ENCODE measurements at places on chromosomes 4 and X. TPM values are rescaled to one million over a fixed set of nuclear protein-coding genes. Genes with fewer than 3 reads are reported as not detected.

The LINC00632 gene
- 17.0 TPM for total RNA-seq

DNA sequence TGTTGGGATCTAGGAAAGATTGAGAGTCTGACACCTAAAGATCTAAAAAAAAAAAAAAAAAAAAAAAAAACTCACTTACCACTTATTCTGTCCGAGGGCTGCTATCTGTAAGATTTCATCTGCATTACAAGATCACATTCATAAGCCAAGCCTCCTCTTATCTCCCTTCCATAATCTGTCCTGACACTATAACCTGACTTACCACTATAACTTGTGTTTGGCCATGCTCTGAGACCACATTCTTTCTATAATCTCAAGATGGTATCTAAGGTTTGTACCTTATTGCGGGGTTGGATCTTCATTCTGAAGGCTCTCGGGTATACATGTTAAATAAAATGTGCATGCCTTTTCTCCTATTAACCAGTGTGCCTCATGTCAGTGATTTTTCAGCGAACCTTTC lies 144.4 kb downstream of the MAGEB17 start:
- no peaks in the 10 kb centered on the region for H3K4me1 ChIP-seq
- no peaks in the 10 kb centered on the region for H3K27me3 ChIP-seq
- no peak overlapping the region for H3K4me3 ChIP-seq
- no peak overlapping the region for H3K27ac ChIP-seq
- H3K36me3 ChIP-seq, result no peaks in the 10 kb centered on the region

- no peaks in the 10 kb centered on the region for H3K27me3 ChIP-seq
- H3K4me1 ChIP-seq, result no peaks in the 10 kb centered on the region
- H3K36me3 ChIP-seq, result no peaks in the 10 kb centered on the region
- no peak overlapping the region for H3K27ac ChIP-seq
- no peak overlapping the region for H3K4me3 ChIP-seq
- no peak for DNase-seq
Observed at GRCh38 chr4:181939199-181939945, 303.8 kb upstream of the TENM3 start.

The BMX gene
- total RNA-seq, result 1.2 TPM

The PLS3 gene
- 150 TPM for total RNA-seq

The GLOD5 gene
- total RNA-seq, result not detected

DNA sequence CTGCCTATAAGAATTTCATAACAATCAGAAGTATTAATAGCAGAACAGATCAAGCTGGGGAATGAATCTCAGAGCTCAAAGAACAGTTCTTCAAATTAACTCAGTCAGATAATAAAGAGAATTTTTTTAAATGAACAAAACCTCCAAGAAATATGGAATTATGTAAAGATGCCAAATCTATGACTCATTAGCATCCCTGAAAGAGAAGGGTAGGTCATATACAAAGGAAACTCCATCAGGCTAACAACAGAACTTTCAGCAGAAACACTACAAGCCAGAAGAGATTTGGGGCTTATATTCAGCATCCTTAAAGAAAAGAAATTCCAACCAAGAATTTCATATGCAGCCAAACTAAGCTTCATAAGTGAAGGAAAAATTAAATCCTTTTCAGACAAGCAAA lies 28.6 kb downstream of the CBR4 start:
- no peak for DNase-seq
- peaks cover 5% of the 10 kb centered on the region for H3K36me3 ChIP-seq
- H3K27me3 ChIP-seq, result no peaks in the 10 kb centered on the region

The HPGDS gene
- total RNA-seq, result not detected

GRCh38 chr4:99668472-99668871 lies 10.8 kb upstream of the C4orf54 start:
- no peaks in the 10 kb centered on the region for H3K4me1 ChIP-seq
- H3K36me3 ChIP-seq, result no peaks in the 10 kb centered on the region
- no peak overlapping the region for H3K4me3 ChIP-seq
- DNase-seq, result no peak
- no peaks in the 10 kb centered on the region for H3K27me3 ChIP-seq

The USP17L25 gene
- total RNA-seq, result not detected

- peak overlapping the region; percentile 93 for H3K27ac ChIP-seq
- no peaks in the 10 kb centered on the region for H3K27me3 ChIP-seq
- peak overlapping the region; percentile 97 for H3K4me3 ChIP-seq
- peaks cover 8% of the 10 kb centered on the region for H3K36me3 ChIP-seq
- no peak for DNase-seq
Observed at GRCh38 chr4:2932951-2933565, 30.1 kb downstream of the NOP14 start.

DNA sequence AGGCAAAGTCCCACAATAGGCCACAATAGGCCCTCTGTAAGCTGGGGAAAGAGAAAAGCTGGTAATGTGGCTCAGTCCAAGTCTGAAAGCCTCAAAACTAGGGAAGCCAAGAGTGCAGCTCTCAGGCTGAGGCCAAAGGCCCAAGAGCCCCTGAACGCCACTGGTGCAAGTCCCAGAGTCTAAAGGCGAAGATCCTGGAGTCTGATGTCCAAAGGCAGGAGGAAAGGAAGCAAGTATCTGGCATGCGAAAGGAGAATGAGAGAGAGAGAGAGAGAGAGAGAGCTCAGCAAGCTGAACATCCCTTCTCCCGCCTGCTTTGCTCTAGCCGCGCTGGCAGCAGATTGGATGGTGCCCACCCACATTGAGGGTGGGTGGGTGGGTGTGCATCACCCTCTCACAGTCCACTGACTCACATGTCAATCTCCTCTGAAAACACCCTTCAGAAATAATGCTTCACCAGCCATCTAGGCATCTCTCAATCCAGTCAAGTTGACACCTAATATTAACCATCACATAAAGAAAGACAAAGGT lies 30.9 kb upstream of the ELF2 start:
- H3K4me1 ChIP-seq, result no peaks in the 10 kb centered on the region
- no peak for DNase-seq
- no peaks in the 10 kb centered on the region for H3K36me3 ChIP-seq
- H3K27me3 ChIP-seq, result no peaks in the 10 kb centered on the region

DNA sequence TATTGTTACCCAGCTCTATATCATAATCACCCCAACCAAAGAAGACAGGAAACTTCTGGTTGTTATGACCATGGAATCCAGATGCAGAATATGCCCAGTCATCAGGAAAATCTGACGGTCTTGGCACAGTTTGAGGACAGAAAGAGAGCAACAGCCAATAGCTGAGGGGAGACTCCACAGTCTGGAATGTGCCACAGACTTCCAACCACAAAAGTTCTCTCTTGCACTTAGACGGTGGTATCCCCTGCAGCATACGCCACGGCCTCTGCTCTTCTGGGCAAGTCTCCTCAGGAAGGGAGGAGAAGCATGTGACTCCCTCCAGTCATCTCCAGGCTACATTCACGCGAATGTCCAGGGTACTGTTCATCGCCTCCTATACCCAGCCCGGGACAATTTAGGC lies 18.4 kb downstream of the ZNF827 start:
- no peaks in the 10 kb centered on the region for H3K27me3 ChIP-seq
- H3K4me3 ChIP-seq, result peak overlapping the region; percentile 20
- no peak for DNase-seq
- H3K27ac ChIP-seq, result peak overlapping the region; percentile 26
- peaks cover 17% of the 10 kb centered on the region for H3K4me1 ChIP-seq
- no peaks in the 10 kb centered on the region for H3K36me3 ChIP-seq

GRCh38 chrX:10533696-10534365 lies 86.6 kb downstream of the MID1 start:
- no peak overlapping the region for H3K27ac ChIP-seq
- DNase-seq, result no peak
- no peak overlapping the region for H3K4me3 ChIP-seq
- no peaks in the 10 kb centered on the region for H3K36me3 ChIP-seq
- H3K27me3 ChIP-seq, result no peaks in the 10 kb centered on the region

The TMSB15A gene
- total RNA-seq, result not detected

- no peak for DNase-seq
- no peak overlapping the region for H3K27ac ChIP-seq
- H3K36me3 ChIP-seq, result no peaks in the 10 kb centered on the region
Observed at GRCh38 chrX:146238173-146238572, 420.5 kb downstream of the SLITRK2 start.

DNA sequence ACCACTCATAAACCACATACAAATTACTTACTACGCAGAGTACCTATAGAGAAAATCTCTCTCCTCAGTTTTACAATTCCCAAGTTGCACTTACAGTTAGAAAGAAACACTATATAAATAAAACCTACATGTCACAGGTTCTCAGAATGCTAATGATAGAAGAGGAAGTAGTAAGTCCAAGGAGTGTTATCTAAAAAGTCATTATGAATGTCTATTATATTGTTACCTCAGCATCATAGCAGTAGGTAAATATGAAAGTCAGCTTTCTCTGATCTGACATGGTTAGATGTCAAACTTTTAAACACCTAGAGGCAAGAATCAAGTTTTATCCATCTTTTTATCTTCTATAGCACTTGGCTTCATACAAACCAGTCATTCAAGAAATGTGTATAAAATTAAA lies 163.2 kb upstream of the FAM241A start:
- H3K4me3 ChIP-seq, result no peak overlapping the region
- H3K27ac ChIP-seq, result no peak overlapping the region
- DNase-seq, result no peak

DNA sequence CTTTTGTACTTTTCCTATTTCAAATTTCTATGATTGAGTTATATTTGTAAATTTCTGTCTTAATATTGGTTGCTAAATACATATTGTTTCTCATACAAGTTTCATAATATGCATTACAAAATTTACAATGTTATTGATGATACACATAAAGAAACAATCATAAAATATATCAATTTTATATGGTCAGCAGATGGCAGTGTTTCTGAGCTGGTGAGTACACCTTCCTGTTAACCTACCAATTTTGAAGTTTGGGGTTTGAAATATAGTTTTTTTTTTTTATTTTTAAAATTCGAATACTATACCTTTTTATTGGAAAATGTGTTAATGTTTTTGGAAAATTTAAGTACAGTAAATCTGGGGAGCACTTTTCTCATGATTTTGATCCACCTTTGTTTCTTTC lies 1953.1 kb upstream of the ADGRL3 start:
- H3K27ac ChIP-seq, result no peak overlapping the region
- DNase-seq, result no peak
- H3K4me3 ChIP-seq, result no peak overlapping the region
- H3K36me3 ChIP-seq, result no peaks in the 10 kb centered on the region
- H3K27me3 ChIP-seq, result no peaks in the 10 kb centered on the region

DNA sequence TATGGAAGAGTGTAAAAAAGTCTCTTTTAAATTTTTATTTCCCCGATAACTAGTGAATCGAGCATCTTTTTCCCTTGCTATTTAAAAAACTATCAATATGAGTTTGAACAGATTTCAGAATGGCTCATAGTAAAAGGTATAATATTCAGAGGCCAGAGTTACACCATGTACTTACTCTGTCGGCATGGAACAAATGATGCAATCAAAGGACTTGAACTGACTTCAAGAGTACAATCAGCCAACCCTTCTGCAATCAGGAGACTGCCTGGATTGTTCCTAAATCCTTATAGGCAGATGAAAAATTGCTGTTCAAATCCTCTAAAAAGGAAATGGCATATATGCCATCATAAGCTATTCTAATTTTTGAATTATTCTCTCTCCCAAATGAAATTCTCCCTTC lies 273.3 kb downstream of the SH2D1A start:
- H3K27me3 ChIP-seq, result no peaks in the 10 kb centered on the region
- no peak for DNase-seq
- no peaks in the 10 kb centered on the region for H3K36me3 ChIP-seq
- no peak overlapping the region for H3K27ac ChIP-seq
- H3K4me1 ChIP-seq, result no peaks in the 10 kb centered on the region

DNA sequence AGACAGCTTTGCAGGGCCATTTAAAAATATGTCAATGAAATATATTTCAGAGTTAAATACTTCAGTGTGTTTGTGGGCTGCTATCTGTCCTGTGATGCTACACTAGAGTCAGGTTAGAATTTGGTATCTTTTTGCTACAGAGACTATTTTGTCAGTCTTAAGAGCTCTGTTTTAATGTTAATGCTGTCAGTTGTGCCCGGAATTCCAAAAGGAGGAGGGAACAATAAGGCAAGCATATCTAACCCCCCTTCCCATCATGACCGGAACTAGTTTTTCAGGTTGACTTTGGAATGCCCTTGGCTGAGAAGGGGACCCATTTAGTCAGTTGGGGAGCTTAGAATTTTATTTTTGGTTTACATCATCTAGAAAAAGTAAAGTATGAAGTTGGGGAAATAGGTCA lies 34.9 kb upstream of the SLC25A4 start:
- no peak overlapping the region for H3K4me3 ChIP-seq
- H3K36me3 ChIP-seq, result no peaks in the 10 kb centered on the region
- no peak for DNase-seq

DNA sequence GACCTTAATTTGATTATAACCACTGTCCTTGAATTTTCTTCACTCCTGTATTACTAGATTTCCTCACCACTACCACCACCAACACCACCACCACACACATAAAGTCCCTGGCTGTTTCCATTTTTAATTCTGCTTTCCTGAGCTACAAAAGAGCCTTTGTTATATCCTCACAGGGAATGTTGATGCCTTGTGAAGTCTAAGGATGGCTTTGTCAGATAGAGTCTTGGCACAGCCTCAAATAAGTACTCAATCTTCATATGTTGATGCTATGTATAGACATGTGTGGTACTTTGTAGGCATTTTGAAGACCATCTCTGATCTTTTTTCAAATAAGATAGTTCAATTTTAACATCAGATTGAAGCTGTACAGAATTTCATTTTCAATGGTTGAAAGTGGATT lies 1016.7 kb upstream of the LCORL start:
- H3K27me3 ChIP-seq, result no peaks in the 10 kb centered on the region
- no peak overlapping the region for H3K27ac ChIP-seq
- DNase-seq, result no peak

DNA sequence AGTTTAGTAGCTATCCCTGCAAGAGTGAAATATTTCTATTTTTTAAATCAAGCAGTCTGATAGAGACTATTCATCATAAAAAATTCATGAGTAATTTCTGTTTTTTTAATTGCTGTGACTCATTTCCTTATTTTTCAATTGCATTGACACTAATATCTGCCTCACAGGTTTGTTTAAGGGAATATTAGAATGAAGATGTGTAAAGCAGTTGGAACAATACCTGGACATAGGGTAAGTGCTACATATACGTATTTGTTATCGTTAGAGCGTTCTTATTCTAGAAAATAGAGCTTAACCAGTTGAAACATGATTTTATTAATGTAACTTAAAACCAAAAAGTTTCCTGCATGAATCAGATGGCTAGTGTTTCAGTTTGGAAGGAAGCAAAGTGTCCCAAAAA lies 2211.3 kb downstream of the PCDH7 start:
- DNase-seq, result no peak
- no peaks in the 10 kb centered on the region for H3K36me3 ChIP-seq
- no peaks in the 10 kb centered on the region for H3K27me3 ChIP-seq
- H3K4me1 ChIP-seq, result no peaks in the 10 kb centered on the region
- H3K27ac ChIP-seq, result no peak overlapping the region

DNA sequence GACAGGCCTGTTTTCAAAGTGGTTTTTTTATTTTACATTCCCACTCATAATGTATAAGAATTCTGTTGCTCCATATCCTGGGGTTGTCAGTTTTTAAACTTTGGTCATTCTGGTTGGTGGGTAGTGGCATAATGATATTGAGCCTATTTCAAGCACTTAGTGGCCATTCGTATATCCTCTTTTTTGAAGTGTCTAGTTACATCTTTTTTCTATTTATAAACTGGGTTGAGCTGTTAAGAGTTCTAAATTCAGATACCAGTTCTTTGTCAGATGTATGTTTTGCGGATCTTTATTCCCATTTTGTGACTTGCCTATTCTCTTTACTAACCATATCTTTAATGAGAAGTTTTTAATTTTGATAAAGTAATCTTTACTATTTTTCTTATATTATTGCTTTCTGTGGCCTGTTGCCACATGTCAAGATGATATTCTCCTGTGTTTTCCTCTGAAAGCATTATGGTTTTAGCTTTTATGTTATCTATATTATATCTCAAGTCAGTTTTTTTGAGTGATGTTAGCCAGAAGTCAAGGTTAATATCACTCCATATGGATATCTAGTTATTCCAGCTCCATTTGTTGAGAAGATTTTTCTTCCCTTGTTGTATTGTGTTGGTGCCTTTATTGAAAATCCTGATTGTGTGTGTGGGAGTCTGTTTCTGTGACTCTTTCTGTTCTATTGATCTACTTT lies 110.9 kb downstream of the FHIP1A start:
- no peak overlapping the region for H3K4me3 ChIP-seq
- no peaks in the 10 kb centered on the region for H3K27me3 ChIP-seq
- no peak for DNase-seq
